Mucosa of gallbladder (tissue), 1 donor: ENCODE measurements at places on chromosomes 6 and 20. TPM values are rescaled to one million over a fixed set of nuclear protein-coding genes. Genes with fewer than 3 reads are reported as not detected.

- peak; percentile 75 for DNase-seq
These were observed 112.1 kb downstream of the DLL1 start for GRCh38 chr6:170178561-170179477.

- no peak for DNase-seq
These were observed 60.2 kb upstream of the TMEM244 start for GRCh38 chr6:129921169-129921817.

GRCh38 chr6:34003962-34004361 lies 141.9 kb downstream of the GRM4 start:
- DNase-seq = no peak

DUSP15 gene
- 2.8 TPM for total RNA-seq

DNA sequence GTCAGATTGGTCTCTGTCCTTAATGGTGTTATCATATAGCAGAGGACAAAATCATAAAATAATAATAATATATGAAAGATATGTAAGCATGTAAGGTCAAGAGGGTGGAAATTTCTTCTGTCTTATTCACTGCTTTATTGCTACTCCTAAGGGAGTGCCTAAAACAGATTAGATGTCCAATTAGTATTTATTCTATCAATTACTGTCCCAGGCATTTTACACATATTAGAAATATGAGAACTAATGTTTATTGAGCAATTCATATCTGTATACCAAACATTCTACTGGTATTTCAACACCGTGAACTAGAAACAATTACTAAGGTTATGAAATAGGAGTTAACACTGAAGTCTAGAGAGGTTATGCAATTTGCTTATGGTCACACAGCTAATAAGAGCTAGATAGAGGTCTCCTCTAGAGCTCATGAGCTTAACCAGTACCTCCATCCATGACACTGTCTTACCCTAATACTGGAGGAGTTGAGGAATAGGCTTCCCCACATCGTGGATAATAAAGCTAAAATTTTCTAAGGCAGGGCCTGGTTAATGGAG lies 302.3 kb downstream of the PLCB1 start:
- no peak for DNase-seq

SPATS1 gene
- not detected for total RNA-seq

DNA sequence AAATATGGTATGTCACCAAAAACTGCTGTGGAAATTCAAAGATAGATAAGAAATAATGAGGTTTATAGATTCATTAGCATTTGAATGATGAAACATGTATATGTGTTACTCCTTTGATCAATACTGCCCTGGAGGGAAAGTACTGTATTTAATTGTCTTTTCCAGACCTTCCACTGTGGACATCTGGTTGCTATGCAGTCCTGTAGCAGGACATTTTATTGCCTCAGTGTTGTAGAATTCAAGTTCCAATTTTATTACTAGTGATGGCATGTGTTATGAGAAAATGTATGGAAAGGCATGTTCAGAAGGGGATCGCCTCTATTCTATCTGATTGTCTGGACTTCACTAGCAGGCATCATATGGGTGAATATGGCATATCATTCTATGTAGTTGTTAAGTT lies 391.0 kb downstream of the TFAP2B start:
- no peak for DNase-seq

GRCh38 chr6:160106701-160107100 lies 14.9 kb upstream of the SLC22A1 start:
- no peak for DNase-seq

GRCh38 chr20:17226410-17227218 lies at the start of gene PCSK2:
Gene PCSK2, plus strand, starts transcription at chr20:17227040. Its CDS starts 266 bp downstream, at chr20:17227306.
- no peak for DNase-seq

DNA sequence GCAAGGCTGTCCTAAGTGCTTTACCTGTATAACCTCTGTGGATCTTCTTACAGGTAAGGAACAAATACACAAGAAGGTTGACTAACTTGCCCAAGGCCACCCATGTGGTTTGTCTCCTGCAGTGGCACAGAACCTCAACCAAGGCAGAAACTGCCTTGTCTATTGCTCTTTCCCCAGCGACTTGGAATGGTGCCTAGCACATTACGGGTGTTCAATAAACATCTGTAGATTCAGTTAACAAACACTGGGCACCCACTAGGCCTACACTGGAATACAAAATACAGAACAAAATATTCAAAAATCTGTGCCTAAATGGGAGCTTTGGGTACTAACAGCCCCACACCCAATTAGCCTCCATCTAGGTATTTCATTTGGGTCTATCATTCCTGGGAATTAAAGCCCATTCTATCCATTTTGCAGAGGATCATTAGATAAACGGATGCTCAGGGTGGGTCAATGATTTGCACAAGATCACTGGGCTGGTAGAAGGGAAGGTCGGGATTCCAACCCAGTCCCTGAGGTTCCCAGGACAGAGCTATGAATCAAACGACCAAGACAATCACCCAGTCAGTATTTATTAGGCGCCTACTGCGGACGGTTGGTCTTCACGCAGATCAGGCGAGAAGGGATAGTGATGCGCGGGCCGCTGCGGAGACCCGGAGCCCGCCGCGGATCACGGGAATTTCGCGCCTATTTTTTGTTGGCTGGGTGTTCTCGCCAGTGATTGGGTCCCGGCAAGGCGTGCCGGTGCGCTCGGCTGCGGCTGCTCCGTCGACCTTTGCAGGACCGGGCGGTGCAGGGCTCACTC lies at the start of gene STK35:
TSS of gene STK35 (plus strand) at position 771 of the 808 bp plus-strand sequence. CDS start 55 bp downstream, outside the sequence.
- DNase-seq = no peak

DNA sequence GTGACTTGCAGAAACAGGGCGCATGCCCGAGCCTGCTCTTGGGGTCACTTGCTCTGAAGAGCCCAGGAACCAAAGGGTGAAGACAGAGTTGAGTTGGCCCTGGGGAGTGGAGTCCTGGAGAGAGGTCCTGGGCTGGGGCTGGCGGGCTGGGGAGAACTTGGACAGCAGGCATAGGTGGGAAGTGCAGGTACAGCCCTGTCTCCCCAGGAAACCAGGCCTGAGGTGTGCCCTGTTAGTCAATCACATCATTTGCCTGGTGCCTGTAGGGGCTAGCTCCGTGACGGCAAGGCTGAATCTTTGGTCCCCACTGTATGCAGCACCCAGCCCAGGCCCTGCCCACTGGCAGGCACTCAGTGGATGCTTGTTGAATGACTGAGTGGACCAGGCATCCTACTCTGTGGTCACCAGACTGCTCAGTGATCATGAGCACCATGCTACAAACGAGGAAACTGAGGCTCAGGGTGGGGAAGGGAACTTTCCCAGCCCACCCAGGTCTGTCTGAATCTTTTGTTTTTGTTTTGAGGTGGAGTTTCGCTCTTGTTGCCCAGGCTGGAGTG lies 15.6 kb upstream of the NOL4L start:
- DNase-seq = no peak

- no peak for DNase-seq
These were observed 45.7 kb upstream of the NEDD9 start for GRCh38 chr6:11278207-11278559.

- no peak for DNase-seq
These were observed 654.2 kb upstream of the MAP3K7 start for GRCh38 chr6:91240878-91241603.

EMILIN3 gene
- total RNA-seq = 0.63 TPM
